ENCODE measurements at places on chromosomes 16 and 17.

DNA sequence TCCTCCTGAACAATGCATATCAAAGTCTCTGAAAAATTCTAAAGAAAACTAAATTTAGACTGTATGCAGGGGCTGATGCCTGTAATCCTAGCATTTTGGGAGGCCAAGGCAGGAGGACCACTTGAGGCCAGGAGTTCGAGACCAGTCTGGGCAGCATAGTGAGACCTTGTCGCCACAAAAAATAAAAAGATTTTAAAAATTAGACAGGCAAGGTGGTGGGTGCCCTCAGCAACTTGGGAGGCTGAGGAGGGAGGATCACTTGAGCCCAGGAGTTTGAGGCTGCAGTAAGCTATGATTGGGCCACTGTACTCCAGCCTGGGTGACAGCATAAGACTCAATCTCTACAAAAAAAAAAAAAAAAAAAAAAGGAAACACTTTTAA, 30.1 kb upstream of the MMD start:
- no peak for DNase-seq

- DNase-seq: no peak
These were observed 645.1 kb upstream of the RBFOX1 start for GRCh38 chr16:6687593-6687992.

DNA sequence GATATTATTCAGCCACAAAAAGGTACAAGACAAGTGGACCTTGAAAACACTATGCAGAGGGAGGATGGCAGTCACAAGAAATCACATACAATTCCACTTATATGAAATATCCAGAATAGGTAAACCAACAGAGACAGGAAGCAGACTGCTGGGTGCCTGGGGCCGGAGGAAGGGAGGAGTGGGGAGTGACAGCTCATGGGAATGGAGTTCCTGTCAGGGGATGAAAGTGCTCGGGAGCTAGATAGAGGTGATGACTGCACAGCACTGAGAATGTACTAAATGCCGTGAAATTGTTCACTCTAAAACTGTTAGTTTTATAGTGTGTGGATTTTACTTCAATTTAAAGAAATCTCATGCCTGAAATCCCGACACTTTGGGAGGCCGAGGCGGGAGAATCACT, 74.2 kb upstream of the MED9 start:
- no peak for DNase-seq

DNA sequence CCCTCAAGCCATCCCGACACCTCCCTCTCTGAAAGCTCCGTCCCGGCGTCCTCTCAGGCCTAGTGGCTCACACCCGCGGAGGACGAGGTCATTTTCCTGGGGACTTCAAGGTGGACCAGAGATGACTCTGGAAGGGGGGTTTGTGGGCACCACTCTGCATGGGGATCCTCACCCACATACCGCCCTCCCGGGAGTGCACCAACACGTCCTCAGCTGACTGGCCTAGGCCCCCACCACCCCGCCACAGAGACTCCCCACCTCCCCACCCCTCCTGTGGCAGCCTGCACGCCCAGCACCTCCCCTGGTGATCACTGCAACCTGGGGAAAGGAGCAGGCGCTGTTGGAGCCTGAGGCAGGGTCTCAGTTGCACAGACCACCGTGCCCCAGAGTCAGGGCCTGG, 2.4 kb upstream of the SOX8 start:
- no peak for DNase-seq

Data from activated CD8-positive, alpha-beta memory T cell treated with anti-CD3 and anti-CD28 coated beads for 1 hour (primary cell).